ENCODE measurements at places on chromosomes 12 and 14. TPM values are rescaled to one million over a fixed set of nuclear protein-coding genes. Genes with fewer than 3 reads are reported as not detected.

The SSPN gene
- not detected for total RNA-seq

The MYF6 gene
- total RNA-seq, result not detected

GRCh38 chr14:98952593-98953350 lies 319.2 kb downstream of the BCL11B start:
- DNase-seq, result no peak

The TAS2R8 gene
- not detected for total RNA-seq

DNA sequence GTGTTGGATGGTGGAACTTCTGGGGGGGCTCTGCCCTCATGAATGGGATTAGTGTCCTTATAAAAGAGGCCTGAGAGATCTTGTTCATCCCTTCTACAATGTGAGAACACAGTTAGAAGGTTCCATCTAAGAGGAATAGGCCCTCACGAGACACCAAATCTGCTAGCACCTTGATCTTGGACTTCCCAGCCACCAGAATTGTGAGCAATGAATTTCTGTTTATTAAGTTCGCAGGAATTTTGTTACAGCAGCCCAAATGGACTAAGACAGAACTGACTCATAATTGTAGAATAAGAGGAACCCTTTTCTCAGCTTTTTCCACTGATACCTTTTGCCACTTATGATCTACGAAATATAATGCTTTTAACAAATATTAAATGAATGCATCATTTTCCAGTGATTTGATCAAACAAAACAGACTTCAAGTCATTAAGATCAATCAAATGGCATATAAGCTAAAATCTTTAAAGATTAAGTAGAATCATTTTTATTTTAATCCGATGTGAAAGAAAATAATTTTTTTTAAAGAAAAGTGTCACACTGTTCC lies 68.2 kb downstream of the HECTD1 start:
- no peak for DNase-seq
